G401 (cell line): ENCODE measurements at places on chromosomes 6 and 20.

DNA sequence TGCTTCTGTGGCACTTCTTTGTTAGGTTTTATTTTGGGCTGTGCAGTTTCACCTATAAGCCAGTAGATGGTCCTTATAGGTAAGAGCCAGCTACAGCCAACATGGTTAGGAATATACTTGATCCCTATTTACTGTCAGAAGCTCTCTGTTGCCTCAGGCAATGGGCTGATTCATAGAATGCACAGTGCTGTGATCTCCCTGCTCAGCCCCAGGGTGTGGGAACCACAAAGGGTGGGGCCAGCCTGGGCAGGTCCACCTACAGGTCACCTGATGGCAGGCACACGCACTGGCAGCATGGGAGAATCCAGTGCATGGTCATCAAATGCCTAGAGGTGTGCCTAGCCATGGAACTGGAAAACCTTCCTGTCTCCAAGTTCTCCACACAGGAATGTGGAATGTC, 191.9 kb downstream of the MOXD1 start:
- DNase-seq, result no peak

DNA sequence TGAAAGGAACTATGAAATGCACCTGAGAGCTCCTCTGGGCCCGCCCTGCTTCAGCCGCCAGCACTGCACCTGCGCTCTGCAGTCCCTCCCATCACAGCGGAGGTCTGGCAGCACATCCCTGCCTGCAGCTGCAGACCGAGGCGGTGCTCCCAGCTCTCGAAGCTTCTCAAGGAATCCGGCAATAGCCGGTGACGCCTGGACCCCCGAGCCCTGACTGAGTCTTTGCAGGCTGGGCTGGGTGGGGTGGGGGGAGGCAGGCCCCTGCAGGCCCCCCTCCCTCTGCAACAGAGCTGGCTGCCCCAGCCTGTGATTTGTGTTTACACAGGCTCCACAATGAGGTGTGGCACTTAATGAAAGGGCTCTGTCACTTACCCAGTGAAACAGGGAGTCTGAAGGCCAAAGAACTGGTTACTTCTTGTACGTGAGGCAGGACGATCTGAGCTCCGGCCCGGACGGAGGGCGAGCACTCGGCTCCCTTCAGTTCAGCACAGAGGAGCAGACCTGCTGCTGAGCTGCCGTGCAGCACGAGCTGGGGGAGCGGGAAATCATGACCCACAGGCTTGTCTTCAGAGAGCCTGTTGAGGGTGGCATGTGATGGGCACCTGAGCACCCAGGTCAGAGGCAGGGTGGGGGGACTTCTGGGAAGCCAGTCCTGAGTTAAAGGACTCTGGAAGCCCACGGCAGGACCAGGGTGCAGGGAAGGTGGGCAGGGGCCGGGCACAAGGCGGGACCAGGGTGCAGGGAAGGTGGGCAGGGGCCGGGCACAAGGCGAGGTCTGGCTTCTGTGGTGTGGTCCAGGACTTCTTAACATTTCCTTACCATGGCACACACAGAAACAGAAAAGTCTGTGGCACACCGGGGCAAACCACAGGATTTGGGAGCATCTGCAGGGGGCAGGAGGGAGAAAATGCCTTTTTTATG, 192.3 kb upstream of the THBS2 start:
- DNase-seq, result no peak

GRCh38 chr6:156309017-156309416, 468.2 kb upstream of the ARID1B start:
- no peak for DNase-seq

- no peak for DNase-seq
These were observed 170.2 kb upstream of the PLN start for GRCh38 chr6:118377711-118378414.

DNA sequence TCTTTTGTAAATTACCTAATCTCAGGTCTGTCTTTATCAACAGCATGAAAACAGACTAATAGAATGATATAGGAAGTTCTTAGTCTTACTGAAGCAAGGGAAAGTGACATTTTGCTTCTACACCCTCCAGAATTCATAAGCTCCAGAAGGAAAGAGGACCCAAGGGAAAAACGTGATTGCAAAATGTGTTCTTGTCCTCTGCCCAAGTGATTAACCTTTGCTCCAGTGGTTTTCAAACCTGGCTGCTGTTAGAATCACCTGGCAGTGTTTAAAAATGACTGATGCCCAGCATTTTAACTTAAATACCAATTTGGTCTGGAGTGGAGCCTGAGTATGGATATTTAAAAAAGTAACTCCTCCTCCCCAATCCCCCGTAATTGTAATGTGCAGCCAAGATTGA, 191.4 kb downstream of the SLC16A10 start:
- no peak for DNase-seq

DNA sequence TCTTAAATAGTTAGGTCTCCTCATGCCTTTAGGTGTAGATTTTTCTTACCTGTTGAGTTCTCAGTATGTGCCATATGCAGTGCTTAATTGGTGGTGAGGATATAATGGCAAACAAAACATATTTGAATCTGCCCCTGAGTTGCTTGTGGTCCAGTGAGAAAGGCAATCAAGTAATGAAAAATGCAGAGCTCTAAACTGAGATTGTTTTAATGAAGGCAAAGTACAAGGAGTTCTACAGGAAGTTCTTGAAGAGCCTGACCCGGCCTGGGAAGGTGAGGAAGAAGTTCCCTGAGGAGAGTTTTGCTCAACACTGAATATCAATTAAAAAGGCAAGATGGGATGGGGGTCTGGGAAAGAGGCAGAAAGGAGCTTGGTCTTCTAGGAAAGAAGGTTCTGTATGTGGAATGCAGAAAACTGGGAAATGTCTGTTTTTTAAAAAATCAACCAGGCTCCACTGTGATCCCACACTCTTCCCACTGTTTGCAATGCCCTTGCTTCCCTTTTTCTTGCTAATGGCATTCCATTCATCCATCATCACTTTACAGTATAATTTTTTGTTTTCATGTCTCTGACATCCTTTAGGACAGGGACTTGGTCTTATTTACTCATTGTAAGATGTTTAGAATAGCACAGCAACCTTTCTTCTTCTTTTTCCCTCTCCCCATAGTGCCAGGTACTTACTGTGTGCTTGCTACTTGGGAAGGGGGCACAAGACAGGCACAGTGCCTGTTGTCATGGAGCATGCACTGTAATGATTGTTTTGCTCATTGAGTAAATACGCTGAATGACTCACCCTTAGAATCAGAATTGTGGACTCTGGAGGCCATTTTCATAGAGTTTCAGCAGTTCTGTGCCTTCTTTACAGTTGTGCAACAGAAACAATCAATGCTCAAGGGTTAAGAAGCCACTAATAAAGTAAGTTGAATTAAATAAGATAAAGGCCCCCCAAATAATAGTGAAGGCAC, 64.3 kb downstream of the ANKS1A start:
- DNase-seq, result no peak

DNA sequence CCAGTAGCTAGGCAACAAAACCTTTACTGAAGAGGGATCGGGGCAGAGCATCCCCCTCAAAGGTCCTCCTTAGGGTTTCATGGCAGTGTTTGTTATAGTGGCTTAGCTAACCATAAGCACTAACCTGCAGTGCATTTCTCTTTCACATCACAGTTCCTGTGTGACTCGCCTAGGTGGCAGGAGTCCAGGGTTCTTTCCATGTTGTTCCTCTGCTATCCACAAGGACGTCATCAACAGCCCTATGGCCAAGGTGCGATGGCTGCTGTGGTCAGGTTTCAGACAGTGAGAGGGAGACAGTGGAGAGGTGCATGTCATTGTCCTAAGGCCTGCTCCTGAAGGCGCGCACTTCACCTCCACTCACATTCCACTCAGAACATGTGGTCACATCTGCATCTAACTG, 38.8 kb upstream of the FOXA2 start:
- no peak for DNase-seq

GRCh38 chr6:43966853-43967718, 160.2 kb downstream of the MRPL14 start:
- DNase-seq, result no peak

- no peak for DNase-seq
These were observed 77.0 kb upstream of the COL21A1 start for GRCh38 chr6:56324396-56324795.

GRCh38 chr20:17654649-17655285, 27.3 kb downstream of the RRBP1 start:
- peak; percentile 23 for DNase-seq

DNA sequence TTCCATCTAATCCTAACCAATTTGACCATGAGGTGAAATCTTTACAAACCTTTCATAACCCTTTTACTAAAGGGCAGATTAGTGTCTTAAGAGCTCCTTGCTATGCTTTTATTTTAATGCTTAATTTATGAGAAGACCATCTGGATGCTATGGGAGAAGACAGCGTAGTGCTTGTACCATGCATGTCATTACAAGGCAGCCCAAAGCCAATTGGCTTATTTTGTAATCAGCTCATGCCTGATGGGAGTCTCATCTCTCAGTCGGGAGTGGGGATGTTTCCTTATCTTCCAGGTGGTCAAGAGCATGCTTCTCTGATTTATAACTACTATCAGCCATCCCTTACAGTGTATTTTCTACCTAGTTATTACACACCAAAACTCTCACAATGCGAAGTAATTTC, 304.7 kb downstream of the FARS2 start:
- no peak for DNase-seq

- no peak for DNase-seq
These were observed 125.0 kb downstream of the C6orf118 start for GRCh38 chr6:165184192-165184979.

DNA sequence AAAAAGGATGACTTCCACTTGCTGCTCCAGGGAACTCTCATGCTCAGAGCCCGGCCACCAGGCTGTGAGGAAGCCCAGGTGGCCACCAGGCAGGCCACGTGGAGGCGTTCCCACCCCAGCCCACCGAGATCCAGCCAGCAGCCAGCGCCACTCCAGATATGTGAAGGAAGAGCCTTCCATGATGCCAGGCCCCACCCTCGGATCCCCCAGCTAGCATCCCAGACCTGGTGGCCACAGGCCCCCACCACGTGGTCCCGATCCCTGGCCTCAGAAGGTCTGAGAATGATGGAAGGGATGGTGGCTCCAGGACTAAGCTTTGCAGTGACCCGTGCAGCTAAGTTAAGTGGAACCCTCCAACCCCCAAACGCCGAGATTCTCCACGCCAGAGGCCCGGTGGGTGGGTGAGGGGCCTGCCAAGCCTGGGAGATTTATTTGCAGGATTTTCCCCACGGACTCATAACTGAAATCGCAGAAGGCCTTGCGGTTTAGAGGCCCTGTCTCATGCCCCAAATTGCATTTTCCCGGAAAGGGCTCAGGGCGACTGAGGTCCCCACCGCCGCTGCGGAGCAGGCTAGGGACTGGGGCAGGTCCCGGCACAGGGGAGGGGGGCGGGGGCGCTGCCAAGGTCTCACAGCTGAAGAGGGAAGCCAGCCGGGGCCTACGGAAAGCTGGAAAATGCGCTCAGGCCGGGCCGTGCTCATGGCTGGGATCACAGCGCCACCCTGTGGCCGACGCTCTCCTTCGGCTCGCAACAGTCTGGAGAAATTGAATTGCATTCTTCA, 31.1 kb upstream of the CST7 start:
- DNase-seq, result peak; percentile 82

GRCh38 chr20:51766994-51767866, 960 bp downstream of the ATP9A start:
- DNase-seq, result peak; percentile 95

DNA sequence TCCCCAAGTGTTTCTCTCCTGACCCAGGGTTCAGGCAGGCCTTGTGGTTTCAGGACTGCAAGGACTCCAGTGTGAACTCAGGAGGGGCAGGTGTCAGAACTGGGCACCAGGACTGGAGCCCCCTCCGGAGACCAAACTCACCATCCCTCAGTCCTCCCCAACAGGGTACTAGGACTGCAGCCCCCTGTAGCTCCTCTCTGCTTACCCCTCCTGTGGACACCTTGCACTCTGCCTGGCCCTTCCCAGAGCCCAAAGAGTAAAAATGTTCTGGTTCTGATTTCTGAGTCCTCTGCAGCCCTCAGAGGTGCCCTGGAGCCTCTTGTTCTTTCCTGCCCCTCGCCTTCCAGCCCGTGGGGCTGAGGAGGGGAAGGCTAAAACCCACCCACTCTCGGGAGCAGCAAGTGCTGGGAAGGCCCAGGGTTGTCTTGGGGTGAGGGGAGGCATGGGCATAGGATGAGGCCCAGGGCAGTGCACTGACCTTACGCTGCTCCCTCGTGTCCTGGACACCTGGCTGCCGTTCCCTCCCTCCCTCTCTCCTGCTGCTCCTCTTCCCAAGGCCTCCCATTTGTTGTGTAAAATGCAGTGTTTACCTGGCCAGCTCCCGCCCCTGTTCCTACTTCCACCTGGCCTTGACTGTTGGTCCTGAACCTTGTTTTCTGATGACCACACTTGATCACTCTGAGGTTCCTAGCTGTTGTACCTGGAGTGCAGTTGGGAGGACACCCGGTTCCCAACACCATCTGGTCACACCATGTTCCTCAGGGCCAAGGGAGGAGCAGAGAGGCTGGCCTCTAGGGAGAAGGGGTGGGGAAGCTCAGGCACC, 9.9 kb downstream of the CNPY3 start:
- DNase-seq, result no peak
